Upper lobe of right lung (tissue), 1 donor: ENCODE measurements at places on chromosomes 1 and 21. TPM values are rescaled to one million over a fixed set of nuclear protein-coding genes. Genes with fewer than 3 reads are reported as not detected.

Gene CNKSR1
- 21.6 TPM for total RNA-seq

Gene ARHGAP29
- 66.5 TPM for total RNA-seq

Gene ETV3L
- total RNA-seq, result not detected

Gene TAS1R1
- total RNA-seq, result not detected

Gene HTR6
- total RNA-seq, result not detected

Gene CFAP45
- total RNA-seq, result 1.9 TPM

Gene OR2T33
- total RNA-seq, result not detected

Gene PLA2G2D
- not detected for total RNA-seq

Gene SPRR3
- not detected for total RNA-seq

DNA sequence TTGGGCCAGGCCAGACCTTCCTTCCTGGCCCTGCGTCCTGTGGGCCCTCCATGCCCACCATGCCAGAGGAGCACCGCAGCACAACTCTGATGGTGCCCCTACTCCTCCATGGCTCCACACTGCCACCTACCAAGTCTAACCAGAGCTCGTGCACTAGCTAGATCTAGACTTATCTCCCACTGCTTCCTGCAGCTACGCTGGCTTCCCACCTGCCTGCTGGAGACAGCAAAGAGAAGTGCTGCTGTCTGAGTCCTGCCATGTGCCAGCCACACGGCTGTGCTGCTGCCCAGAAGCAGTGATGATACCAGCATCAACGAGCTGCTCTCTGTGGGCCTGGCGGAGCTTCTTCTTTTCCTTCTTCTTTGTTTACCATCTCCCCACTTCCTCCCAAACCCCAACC, 4.5 kb downstream of the GUCA2B start:
- peak; percentile 45 for DNase-seq
- H3K36me3 ChIP-seq, result no peaks in the 10 kb centered on the region
- no peaks in the 10 kb centered on the region for H3K27me3 ChIP-seq
- H3K4me1 ChIP-seq, result no peaks in the 10 kb centered on the region
- no peak overlapping the region for H3K4me3 ChIP-seq

GRCh38 chr1:118116401-118116800, 68.6 kb downstream of the SPAG17 start:
- DNase-seq, result no peak
- no peaks in the 10 kb centered on the region for H3K36me3 ChIP-seq
- no peak overlapping the region for H3K27ac ChIP-seq
- H3K4me1 ChIP-seq, result no peaks in the 10 kb centered on the region

DNA sequence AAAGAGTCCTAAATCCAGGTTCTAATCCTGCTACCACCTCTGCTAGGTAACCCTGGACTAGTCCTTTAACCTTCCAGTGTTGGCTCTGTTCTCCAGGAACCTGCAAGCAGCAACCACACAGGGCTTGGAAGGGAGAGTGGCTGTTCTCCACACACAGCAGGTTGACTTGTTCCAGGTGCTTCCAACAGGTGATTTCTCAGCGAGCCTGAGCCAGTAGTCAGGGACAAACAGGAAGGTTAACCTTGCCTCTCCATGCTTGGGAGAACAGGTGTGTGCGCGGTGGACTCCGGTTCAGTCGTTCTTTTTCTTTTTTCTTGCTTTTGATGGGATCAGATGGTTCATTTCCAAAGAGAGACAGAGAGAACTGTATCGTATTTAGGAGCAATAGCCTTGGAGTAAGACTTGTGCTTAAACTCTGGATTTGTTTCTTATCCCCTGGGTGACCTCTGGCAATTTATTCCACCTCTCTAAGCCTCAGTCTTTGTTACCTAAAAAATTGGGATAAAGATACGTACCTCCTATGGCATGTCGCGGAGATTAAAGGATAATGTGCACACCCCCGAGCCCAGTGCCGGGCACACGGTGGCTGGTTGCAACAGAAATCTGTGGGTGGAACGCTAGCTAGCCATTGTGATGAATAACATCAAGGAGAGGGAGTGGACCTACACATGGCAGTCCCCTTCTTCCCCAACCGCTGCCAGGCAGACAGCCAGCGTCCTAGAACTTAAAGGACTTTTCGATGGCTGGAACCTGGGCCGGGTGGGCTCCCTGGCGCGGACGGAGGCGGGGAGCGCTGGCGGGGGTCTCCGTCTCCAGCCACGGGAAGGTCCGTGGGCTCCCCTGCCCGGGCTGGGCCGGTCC, 583 bp upstream of the CACHD1 start:
- peak overlapping the region; percentile 59 for H3K27ac ChIP-seq
- H3K27me3 ChIP-seq, result peaks cover 7% of the 10 kb centered on the region
- no peaks in the 10 kb centered on the region for H3K36me3 ChIP-seq
- H3K4me3 ChIP-seq, result peak overlapping the region; percentile 68
- H3K4me1 ChIP-seq, result peaks cover 8% of the 10 kb centered on the region

DNA sequence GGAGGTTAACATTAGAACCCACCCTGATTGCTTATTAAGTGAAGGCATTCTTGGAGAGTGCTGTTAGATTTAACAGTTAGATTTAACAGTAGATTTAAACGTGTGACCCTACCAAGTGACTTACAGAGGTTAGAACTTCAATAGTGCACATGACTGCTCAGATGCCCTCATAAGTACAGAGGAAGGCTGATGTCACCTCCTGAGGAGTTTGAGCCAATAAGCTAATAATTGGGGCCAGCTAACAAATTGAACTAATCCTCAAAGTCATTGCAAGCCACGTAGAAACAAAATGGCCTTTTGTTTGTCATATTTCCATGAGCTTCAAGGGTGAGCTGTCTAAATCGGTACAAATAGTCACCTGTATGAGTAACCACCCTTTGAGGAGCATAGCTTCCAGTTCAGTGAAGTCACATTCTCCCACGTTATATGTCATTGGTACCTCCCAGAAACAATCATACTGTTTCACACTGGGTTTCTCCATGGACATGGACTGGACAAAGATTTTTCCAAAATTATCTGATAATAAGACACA, 11.7 kb downstream of the AVPR1B start:
- H3K27ac ChIP-seq, result no peak overlapping the region
- H3K27me3 ChIP-seq, result no peaks in the 10 kb centered on the region
- peaks cover 3% of the 10 kb centered on the region for H3K4me1 ChIP-seq
- DNase-seq, result no peak
- H3K36me3 ChIP-seq, result no peaks in the 10 kb centered on the region

DNA sequence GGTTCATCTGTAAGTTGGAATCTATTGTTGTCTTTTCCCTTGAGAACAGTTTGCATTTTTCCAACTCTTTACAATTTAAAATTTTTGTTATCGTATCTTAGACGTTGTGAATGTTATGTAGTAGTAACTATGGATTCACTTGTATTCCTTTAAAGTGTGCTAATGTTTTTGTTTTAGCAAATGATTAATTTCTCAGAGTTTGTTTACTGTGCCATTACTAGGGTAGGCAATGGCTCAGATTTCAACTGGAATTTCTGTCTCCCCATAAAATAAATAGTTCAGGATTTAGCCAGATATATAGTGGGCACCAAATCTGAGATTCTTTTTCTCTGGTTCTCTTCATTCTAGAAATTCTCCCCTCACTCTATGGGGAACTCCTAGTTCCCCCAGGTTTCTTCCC, 896.5 kb downstream of the PLA2G4A start:
- no peaks in the 10 kb centered on the region for H3K4me1 ChIP-seq
- no peak for DNase-seq
- H3K4me3 ChIP-seq, result no peak overlapping the region
- no peaks in the 10 kb centered on the region for H3K27me3 ChIP-seq

DNA sequence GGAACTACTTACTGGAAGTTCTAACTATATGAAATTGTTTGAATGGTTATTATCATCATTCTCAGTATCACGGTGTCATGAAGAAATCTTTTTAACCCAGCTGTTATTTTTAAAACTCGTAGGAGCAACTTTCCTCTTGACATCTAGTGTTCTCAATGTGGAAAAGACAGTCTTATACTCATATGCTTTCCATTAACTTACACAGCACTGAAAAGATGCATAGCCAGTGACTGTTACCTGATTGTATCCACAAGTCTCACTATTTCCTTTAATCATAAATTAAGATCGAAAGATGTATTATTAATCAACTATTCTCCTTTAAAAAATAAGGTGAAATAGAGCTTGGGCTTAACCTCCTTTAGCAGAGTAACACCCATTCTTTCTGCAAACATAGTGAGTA, 59.7 kb upstream of the TNFSF4 start:
- no peaks in the 10 kb centered on the region for H3K4me1 ChIP-seq
- no peak overlapping the region for H3K27ac ChIP-seq
- no peak overlapping the region for H3K4me3 ChIP-seq
- H3K27me3 ChIP-seq, result no peaks in the 10 kb centered on the region
- no peak for DNase-seq

GRCh38 chr1:96971849-96972602, 250.4 kb downstream of the PTBP2 start:
- H3K4me1 ChIP-seq, result no peaks in the 10 kb centered on the region
- no peak for DNase-seq
- H3K4me3 ChIP-seq, result no peak overlapping the region
- no peak overlapping the region for H3K27ac ChIP-seq
- peaks cover 4% of the 10 kb centered on the region for H3K27me3 ChIP-seq
- no peaks in the 10 kb centered on the region for H3K36me3 ChIP-seq

- no peak overlapping the region for H3K27ac ChIP-seq
- no peak overlapping the region for H3K4me3 ChIP-seq
- no peaks in the 10 kb centered on the region for H3K27me3 ChIP-seq
Measured at GRCh38 chr1:247747616-247748015, 325 bp downstream of the OR14A2 start.

DNA sequence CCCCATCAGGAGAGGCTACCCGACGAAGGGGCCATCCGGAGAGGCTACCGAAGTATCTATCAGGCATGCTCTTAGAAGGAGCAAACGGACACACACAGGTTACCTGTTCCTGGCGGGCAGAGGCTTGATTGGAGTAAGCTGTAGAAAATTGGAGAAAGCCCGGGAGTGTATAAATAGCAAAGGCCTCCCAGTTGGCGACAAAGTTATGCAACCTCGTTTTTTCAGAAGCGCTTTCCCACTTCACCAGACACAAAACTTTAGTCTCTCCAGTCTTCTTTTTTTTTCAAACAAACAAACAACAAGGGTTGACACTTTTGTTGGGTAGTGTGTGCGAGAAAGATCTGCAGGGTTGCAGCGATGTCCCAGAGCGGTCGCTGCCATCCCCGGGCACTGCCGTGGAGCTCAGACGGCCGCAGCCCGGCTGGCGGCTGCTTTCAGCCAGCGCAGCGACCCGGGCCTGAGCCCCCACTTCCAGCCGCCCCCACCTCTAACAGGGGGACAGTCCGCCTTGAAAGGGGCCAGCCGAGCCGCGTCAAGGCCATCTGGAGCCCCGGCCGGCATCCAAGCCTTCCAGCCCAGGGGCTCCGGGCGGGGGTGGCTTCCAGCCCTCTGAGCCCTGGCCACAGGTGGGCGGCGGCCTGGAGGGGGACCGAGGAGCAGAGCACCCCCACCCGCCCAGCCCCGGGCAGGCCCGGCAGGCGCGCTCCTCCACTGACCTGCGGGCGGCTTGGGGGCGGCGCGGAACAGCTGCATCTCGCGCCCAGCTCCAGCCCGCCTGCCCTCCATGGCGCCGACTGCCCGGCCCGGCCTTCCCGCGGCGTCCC, 616 bp downstream of the MCOLN3 start:
- peaks cover 31% of the 10 kb centered on the region for H3K27me3 ChIP-seq
- H3K27ac ChIP-seq, result no peak overlapping the region
- DNase-seq, result peak; percentile 75
- peaks cover 2% of the 10 kb centered on the region for H3K4me1 ChIP-seq
- H3K36me3 ChIP-seq, result no peaks in the 10 kb centered on the region
- H3K4me3 ChIP-seq, result peak overlapping the region; percentile 60

- no peak overlapping the region for H3K4me3 ChIP-seq
- H3K27me3 ChIP-seq, result no peaks in the 10 kb centered on the region
- H3K27ac ChIP-seq, result no peak overlapping the region
- DNase-seq, result no peak
- H3K36me3 ChIP-seq, result peaks cover 44% of the 10 kb centered on the region
Measured at GRCh38 chr1:114750780-114751179, 7.0 kb downstream of the CSDE1 start.

- DNase-seq, result no peak
- no peak overlapping the region for H3K4me3 ChIP-seq
- no peak overlapping the region for H3K27ac ChIP-seq
- H3K36me3 ChIP-seq, result no peaks in the 10 kb centered on the region
- H3K4me1 ChIP-seq, result no peaks in the 10 kb centered on the region
Measured at GRCh38 chr1:178847396-178847849, 23.5 kb downstream of the ANGPTL1 start.

DNA sequence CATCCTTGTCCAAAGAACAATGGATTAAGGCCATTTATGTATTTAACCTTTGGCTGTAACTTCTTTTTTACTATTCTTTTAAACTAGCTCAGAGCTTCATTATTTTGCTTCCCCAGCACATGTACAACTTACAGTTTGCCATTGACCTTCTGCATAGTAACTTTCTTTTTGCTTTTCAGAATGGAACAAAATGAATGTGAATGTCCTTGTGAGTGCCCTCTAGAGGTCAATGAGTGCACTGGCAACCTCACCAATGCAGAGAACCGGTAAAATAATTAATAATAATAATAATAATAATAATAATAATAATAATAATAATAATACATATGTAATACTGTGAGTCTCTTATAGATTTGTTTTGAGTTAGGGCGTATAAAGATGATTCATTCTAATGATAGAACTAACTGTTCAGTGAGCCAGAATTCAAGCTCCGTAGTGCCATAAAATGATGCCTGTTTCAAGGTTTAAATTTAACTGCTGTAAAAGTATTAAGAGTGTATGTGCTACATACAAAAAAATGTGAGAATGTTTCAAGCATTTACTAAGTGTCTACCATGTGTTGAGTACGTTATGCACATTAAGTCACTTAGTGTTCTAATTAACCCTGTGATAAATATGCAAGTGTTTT, 69.0 kb upstream of the RAVER2 start:
- H3K27ac ChIP-seq, result no peak overlapping the region
- H3K27me3 ChIP-seq, result no peaks in the 10 kb centered on the region
- no peaks in the 10 kb centered on the region for H3K4me1 ChIP-seq
- DNase-seq, result no peak

- no peaks in the 10 kb centered on the region for H3K4me1 ChIP-seq
- DNase-seq, result no peak
- no peaks in the 10 kb centered on the region for H3K36me3 ChIP-seq
- H3K27me3 ChIP-seq, result no peaks in the 10 kb centered on the region
- H3K4me3 ChIP-seq, result no peak overlapping the region
Measured at GRCh38 chr1:115790356-115790755, 21.8 kb upstream of the CASQ2 start.

- no peak for DNase-seq
- no peak overlapping the region for H3K4me3 ChIP-seq
- no peaks in the 10 kb centered on the region for H3K36me3 ChIP-seq
- no peak overlapping the region for H3K27ac ChIP-seq
- H3K27me3 ChIP-seq, result peaks cover 55% of the 10 kb centered on the region
Measured at GRCh38 chr1:47507144-47507543, 69.3 kb downstream of the FOXD2 start.

DNA sequence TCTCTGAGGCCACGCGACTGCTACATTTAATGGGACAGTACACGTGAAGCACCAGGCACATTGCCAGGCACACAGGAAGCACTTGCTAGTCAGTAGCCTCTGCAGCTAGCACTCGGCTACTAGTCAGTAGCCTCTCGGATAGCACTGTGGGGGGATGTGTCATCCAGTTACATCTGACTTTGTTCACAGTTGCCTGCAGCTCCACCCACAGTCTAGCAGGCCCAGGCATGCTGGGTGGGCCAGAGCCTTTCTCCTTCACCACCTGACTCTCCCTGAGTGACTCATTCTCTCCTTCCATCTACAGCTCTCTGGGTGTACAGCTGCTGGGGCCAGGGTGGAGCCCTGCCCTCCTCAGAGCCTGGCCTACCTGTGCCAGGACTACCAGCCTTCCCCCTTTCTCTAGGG, 51.5 kb downstream of the PTPRF start:
- H3K36me3 ChIP-seq, result peaks cover 4% of the 10 kb centered on the region
- H3K27me3 ChIP-seq, result no peaks in the 10 kb centered on the region
- H3K4me1 ChIP-seq, result no peaks in the 10 kb centered on the region
- H3K4me3 ChIP-seq, result no peak overlapping the region
- DNase-seq, result no peak
- H3K27ac ChIP-seq, result no peak overlapping the region
